ENCODE measurements at places on chromosomes 12 and 14.

GRCh38 chr14:49920935-49921334, 28.1 kb downstream of the ARF6 start:
- no peak for DNase-seq

DNA sequence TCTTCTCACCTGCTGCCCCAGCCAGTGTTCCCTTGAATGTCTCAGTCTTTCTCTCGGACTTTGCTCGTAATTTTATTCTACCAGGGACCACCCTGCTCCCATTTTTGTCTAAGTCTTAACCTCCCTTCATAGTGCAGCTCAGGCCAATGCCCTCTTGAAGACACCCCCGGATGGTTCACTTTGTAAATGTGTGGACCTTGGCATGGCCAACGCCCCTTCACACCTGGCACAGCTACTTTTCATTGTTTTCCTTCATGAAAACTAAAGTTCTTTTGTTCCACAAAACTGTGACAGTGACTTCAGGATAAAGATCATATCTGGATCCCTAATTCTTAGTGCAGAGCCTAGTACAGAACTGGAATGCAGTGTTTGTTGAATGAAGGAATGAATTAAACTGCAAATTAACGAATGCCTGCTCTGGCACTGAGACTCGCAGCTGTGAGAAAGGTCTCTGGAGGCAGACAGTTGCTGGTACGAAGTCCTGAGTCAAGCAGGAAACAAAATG, 3.5 kb upstream of the RNASE4 start:
- DNase-seq: no peak

DNA sequence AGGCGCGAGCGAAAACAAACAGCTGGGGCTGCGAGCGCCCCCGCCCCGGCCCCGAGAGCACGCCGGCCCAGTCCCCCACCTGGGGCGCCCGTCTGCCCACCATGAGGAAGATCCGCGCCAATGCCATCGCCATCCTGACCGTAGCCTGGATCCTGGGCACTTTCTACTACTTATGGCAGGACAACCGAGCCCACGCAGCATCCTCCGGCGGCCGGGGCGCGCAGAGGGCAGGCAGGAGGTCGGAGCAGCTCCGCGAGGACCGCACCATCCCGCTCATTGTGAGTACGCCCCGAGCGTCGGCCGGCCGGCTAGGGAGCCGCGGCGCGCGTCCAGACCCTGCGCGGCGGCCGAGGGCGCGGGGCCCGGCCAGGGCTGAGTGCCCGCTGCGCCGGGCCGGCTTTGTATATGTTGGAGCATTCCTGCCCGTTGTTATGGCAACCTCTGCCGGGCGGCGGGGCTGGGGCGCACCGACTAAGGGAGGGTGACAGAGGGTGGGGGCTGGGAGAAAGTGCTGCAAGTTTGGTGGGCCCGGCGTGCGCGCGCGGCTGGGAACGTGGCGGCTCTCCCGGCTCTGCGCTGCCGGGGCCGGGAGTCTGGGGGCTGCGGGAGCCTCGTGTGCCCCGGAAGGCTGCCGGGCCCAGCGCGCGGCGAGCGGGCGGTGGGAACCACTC, 367 bp downstream of the GALNT16 start:
- no peak for DNase-seq

- no peak for DNase-seq
Observed at GRCh38 chr12:110171636-110172035, 47.5 kb downstream of the IFT81 start.

DNA sequence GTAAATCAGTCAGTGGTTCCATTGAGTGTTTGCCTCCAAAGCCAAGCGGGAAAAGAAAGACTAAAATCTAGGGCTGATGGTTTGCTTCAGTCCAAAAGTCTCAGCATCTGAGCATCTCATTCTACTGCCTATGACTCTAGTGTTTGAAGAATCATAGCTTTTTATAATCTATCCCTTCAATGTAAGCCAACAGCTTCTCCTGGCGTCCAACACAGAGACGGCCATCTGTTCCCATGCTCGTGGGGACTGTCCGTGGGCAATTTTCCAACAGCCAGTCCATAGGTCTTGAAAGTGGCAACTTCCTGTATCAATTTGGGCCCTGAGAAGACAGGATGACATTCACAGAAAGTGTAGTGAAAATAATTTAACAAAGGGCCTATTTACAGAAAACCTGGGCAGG, 544.4 kb upstream of the TMEM132C start:
- DNase-seq: no peak

DNA sequence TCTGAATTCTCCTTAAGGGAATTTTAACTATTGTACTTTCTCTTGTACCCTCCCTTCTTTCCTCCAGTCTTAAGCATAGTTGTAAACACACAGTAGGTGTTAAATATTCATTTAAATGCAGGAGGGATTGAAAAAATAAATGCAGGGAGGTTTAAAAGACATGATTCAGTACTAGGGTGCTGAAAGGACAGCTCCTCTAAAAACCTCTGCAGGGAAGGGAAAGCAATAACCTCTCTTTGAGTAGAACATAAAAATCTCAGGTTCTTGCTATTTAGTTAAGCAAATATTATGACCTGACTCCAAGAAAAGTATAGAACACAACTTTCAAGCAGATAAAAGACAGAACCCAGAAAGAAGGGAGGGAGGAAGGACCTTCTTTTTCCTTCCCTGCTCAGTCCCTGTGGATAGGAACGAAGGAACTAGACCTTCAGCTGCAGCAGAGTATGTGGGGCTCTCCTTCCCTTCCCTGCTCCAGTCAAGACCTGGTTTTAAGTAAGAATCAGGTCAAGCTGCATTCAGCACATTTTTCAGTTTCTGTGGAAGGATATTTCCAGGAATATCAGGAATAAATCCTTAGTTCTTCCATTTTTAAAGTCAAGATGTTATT, 4.7 kb downstream of the MAP3K9 start:
- DNase-seq: no peak

DNA sequence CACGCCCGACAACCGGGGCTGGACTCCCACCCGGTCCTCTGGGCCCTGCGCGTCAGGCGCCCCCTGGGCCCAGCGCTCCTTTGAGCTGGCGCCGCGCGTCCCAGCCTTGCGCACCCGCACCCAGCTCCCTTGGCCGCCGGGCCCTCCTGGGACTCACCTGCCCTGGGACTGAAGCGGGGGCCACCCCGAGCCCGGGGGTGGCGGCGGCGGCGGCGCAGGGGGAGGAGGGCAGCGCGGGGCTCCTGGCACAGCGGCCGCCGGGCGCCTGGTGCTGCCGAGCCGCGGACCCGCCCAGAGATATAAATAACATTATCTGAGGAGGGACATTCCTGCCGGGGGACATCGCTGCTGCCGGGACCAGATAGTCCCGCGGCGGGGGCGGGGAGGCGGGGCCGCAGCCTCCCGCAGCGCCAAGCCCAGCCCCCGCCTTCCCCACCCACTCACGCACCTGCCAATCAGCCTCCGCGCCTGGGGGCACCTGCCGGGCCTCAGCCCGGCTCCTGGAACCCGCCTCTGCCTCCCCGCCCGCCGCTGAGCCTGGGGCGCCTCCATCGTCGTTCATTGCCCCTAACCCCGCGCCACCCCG, at the start of gene SPTB:
TSS of gene SPTB (minus strand) at position 273 of the 586 bp plus-strand sequence. CDS start 56,813 bp downstream, outside the sequence.
- no peak for DNase-seq

GRCh38 chr12:45991284-45992249, 1.2 kb upstream of the SCAF11 start:
- no peak for DNase-seq

- no peak for DNase-seq
Observed at GRCh38 chr12:89461190-89461589, 63.4 kb downstream of the GALNT4 start.

GRCh38 chr14:89215531-89215930, 201.5 kb downstream of the FOXN3 start:
- no peak for DNase-seq

GRCh38 chr12:2531371-2531770, 263.4 kb upstream of the FKBP4 start:
- DNase-seq: no peak
